Skin of body (tissue), 3 donors: ENCODE measurements at places on chromosomes 11 and 22.

- DNase-seq: no peak
Observed at GRCh38 chr11:61545341-61545740, 35.5 kb downstream of the SYT7 start.

GRCh38 chr22:29617922-29618629 is 14.6 kb downstream of the NF2 start:
- peak; percentile 43 for DNase-seq

- DNase-seq: no peak
Observed at GRCh38 chr11:10305262-10305963, 540 bp downstream of the ADM start.

DNA sequence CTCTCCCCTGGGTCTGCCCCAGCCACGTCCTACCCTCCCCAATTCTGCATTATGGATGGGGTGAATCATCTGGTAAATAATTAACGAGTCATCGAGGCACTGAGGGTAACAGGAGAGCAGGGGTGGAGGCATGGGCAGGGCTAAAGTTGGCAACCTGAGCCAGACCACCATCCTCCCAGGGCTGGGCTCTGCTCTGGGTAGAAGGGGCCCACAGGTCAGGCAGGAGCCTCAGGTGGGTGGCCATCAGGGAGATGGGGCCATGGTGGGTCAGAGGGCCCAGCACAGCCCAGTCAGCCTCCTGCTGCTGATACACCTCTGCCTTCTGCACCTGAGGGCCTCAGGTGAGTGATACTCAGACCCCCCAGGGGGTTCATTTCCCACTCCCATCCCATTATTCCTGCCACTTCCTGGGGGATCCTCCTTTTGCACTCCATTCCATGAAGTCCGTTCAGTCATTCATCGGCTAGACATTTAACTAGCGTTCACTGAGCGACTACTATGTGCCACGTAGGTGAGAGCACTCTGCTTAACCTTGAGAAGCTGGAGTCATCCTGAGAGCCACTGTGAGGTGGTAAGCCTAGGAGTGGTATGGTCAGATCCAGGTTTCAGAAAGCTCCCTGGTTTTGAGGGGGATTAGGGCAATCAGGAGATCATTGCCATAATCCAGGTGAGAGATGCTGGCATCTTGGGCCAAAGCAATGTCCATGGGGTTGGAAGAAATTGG is at the start of gene VSIG10L2:
Gene VSIG10L2, plus strand, starts transcription at position 248 of the 724 bp plus-strand sequence. Its CDS starts 12 bp downstream, at position 260.
- DNase-seq: no peak

DNA sequence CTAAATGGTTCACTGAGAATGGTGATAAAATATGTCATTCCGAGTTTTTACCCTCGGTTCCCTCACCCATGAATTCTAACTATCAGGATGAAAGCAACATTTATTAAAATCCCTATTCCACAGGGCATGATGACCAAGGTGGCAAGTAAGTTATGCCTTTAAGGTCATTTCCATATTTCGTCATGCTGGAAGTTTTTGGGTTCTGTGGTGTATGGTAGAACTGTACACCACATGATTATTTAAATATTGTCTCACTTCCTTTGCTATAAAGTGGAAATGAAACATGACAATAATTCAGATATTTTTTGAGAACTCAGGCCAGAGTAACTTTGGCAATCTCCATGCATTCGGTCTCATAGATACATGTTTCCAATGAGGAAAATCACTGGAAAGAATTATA is 68.5 kb upstream of the CARD18 start:
- no peak for DNase-seq

- DNase-seq: no peak
Observed at GRCh38 chr11:70872299-70872698, 380.1 kb downstream of the SHANK2 start.

GRCh38 chr11:45537614-45538013 is 127.8 kb downstream of the CHST1 start:
- DNase-seq: no peak

GRCh38 chr11:117817368-117818040 is 7.0 kb downstream of the FXYD2 start:
- peak; percentile 90 for DNase-seq

DNA sequence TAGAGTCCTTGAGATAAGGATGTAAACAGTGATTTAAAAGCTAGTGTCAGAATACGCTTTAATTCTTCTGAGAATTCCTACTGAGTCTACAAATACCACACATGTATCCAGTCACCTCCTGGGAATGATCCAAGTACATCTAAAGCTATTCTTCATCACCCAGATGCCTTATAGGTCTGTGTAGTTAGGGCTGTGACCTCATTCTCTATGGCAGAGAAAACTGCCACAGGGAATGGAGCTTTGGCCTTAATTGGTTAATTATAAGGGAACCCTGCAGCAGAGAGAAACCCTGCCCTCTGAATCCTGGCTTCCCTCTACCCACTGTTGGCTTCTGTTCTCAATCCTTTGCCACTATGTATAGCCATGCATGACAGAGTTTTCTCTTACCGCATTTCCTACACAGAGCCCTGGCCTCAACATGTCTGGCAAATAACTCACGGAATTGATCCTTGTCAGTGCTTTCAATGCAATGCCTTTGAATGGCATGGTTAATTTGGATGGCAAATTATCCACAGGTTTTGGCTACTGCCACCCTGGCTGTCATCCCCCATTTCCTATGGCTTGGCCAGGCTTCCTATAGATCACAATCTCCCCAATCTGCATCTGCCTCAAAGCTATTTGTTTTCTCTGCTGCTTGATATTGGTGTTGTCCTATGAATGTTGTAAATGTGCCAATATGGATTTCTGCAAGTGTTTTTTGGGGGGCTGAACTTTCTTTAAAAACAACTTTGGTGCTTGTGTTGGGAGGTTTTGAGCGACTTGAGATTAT is 2.9 kb downstream of the DIXDC1 start:
- no peak for DNase-seq

GRCh38 chr22:40094485-40094884 is 83.2 kb upstream of the TNRC6B start:
- peak; percentile 42 for DNase-seq

DNA sequence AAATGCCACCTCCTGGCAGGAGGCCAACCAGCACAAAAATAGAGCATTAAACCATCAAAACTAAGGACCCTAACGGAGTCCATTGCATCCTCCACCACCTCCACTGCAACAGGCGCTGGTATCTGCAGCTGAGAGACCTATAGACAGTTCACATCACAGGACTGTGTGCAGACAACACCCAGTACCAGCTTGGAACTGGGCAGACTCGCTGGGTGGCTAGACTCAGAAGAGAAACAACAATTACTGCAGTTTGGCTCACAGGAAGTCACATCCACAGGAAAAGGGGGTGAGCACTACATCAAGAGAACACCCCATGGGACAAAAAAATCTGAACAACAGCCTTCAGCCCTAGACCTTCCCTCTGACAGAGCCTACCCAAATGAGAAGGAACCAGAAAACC is 11.6 kb upstream of the TMEM45B start:
- DNase-seq: no peak

GRCh38 chr11:19200410-19201201 is 1.2 kb downstream of the CSRP3 start:
- no peak for DNase-seq

DNA sequence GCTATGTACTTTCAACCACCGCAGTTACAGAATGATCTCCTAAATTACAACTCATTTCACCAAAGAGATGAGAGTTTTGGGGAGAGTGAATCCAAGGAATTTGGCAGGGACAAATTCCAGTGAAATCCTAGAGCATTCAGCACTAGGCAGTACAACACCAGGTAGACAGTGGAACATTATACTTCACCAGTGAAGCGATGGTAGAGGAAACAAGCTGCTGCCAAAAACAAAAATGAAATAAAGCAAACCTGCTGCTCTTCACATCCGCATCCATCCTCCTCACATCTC is 16.9 kb downstream of the SMCO4 start:
- DNase-seq: no peak

DNA sequence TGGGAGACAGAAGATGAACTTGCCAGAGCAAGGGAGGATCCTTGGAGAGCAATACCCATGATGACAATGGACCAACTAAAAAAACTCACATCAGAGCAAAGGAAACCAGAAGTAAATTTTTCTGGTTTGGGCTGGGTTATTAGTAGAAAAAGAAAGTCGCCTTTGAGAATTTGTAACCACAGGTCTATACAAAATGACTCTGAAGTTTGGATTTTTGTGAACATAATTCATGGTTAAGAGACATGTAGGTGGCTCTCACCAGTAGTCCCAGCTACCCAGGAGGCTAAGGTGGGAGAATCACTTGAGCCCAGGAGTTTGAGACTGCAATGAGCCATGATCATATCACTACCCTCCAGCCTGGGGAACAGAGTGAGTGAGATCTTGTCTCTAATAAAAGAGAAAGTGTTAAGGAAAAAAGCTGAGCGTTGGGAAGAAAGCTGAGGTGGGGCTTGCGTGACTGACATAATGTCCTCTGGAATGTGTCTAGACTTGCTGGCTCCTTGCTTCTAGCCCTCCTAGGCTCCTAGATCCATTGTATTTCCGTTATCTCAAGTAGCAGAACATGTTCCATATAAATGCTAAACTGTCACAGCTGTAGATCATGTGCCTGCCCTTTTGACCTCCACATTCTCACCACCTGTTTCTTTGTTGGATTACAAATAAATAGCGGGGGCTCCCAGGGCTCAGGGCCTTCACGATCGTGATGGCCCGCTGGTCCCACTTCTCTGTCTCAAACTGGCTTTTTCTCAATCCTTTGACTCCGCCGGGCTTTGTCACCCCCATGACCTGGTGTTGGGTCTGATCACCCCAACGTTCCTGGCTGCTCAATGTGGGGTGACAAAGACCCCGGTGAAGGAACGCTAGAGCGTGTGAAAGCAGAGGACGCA is 56.2 kb upstream of the SC5D start:
- no peak for DNase-seq

DNA sequence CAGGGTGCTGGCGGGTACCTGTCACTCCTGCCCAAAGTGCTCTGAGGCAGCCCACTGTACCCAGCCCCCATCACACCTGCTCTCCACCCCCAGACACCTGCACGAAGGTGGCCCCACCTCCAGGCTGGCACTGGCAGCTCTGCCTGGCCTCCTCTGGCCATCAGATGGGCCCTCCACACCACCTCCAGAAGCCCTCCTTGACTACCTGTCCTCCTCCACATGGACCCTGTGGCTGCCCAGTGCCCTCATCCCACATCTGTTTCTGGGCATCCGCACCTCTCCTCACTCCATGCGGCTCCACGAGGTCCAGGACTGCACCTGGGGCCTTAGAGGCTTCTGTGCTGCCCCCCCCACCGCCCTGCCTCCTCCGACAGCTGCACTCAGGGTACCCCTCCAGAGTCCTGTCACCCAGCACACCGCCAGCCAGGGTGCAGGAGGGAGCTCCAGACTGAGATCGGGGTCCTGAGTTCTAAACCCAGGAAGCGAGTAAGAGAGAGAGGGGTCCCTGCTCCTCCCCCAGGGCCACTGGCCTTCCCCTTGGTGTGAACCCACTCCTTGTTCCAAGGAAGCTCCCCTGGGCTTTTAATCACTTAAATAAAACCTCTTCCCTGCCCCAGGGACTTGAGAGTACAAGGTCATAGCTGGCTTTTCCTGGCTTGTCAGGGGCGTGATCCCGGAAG is 1.7 kb downstream of the CTSD start:
- DNase-seq: no peak

GRCh38 chr22:47213571-47214230 is 451.3 kb downstream of the TBC1D22A start:
- DNase-seq: no peak
